ENCODE measurements at places on chromosomes 1 and 21.
A peak's percentile ranks its signal among the peaks of the same experiment; 100 is the strongest.

DNA sequence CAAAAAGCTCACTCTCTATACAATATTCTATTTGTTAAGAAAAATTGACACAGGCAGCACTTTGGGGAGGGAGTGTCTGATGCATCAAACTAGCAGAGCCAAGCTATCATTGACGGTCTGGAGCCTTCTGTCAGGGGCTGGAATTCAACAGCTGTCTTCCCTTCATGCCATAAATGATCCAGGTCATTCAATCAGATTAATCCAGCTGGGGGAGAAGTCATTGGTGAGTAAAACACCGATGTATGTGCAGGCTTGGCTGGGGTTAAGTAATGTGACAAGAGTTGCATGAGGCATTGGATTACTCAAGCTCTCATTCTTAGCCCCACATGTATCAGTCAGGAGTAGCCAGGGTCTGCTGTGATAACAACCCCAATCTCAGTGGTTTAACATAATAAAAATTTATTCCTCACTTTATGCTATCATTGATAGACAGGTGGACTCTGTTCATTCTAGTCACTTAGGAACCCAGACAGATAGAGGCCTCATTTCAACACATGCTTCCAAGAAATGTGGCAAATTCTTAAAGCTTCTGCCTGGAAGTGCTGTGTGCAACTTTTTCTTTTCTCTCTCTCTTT, 118.1 kb upstream of the GADD45A start:
- no peak for DNase-seq

GRCh38 chr21:16535102-16535422, 805.3 kb downstream of the USP25 start:
- no peak for DNase-seq

DNA sequence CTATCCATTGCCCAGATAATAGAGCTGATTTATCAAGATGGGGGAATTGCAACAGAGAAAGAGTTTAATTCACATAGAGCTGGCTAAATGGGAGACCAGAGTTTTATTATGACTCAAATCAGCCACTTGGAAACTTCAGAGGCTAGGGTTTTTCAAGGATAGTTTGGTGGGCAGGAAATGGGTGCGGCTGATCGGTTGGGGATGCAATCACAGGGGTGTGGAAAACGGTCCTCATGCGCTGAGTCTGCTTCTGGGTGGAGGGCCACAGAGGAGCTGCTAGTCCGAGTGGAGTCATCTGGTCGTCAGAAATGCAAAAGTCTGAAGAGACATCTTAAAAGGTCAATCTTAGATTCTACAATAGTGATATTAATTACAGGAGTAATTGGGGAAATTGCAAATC, 32.0 kb upstream of the FAM89A start:
- no peak for DNase-seq

GRCh38 chr1:57464756-57465155, 40.9 kb upstream of the DAB1 start:
- no peak for DNase-seq

- no peak for DNase-seq
Measured at GRCh38 chr1:180183426-180183825, 28.8 kb downstream of the QSOX1 start.

GRCh38 chr1:15886611-15887167, 39.2 kb downstream of the SPEN start:
- DNase-seq = no peak

GRCh38 chr1:209549443-209550205, 33.9 kb upstream of the CAMK1G start:
- DNase-seq = no peak

GRCh38 chr1:10694633-10695627, 101.5 kb downstream of the CASZ1 start:
- DNase-seq = peak; percentile 89

DNA sequence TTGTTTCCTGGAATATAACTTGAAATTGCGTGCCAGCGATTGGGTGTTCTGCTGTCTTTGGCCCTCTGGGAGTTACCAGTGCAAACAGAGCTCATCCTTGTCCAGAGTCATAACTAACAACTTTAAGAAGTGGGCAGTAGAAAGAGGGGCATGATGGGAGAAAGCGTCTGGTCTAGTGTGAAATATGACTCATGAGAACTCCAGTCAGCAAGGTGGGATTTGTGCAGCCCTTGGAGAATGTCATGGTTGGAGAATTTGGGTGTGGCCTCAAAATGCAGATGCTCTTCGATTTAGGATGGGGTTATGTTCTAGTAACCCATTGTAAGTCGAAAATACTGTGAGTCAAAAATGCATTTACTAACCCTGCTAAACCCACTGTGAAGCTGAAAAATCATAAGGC, 12.9 kb downstream of the ATP1B1 start:
- DNase-seq = no peak

Measured in CD4-positive, alpha-beta T cell treated with Interleukin-21 for 1 hour (primary cell).